ENCODE measurements at places on chromosomes 1 and 21. TPM values are rescaled to one million over a fixed set of nuclear protein-coding genes. Genes with fewer than 3 reads are reported as not detected.

Gene MAD2L2
- total RNA-seq: 53.8 TPM

Gene IFI6
- total RNA-seq: 6.1 TPM

Gene RUNX3
- total RNA-seq: not detected

Gene TMPRSS3
- 3.5 TPM for total RNA-seq

Gene ALX3
- total RNA-seq: not detected

Gene FCER1G
- 1.3 TPM for total RNA-seq

Gene DIPK1A
- total RNA-seq: 8.4 TPM

Gene EPHA10
- total RNA-seq: 0.58 TPM

Gene OBSCN
- total RNA-seq: 0.20 TPM

Gene GRHL3
- not detected for total RNA-seq

Gene KCNH1
- total RNA-seq: not detected

Gene SPOCD1
- total RNA-seq: 0.08 TPM

Gene PTCH2
- 0.60 TPM for total RNA-seq

Gene GORAB
- total RNA-seq: 9.2 TPM

Gene DIP2A
- 14.3 TPM for total RNA-seq

Gene ASCL5
- not detected for total RNA-seq

Gene PPFIA4
- not detected for total RNA-seq

Gene OR2T29
- total RNA-seq: not detected

Gene RBP7
- 2.0 TPM for total RNA-seq

Gene SLC2A5
- total RNA-seq: 0.04 TPM

Gene STYXL2
- not detected for total RNA-seq

Gene NOS1AP
- total RNA-seq: 3.3 TPM

Gene SOAT1
- total RNA-seq: 40.2 TPM

Gene PTAFR
- 0.27 TPM for total RNA-seq

Gene S100A7
- not detected for total RNA-seq

Gene NBL1
- 2.7 TPM for total RNA-seq

Gene CRNN
- not detected for total RNA-seq

Gene CLEC20A
- total RNA-seq: not detected

Gene C1QB
- total RNA-seq: not detected

Gene PLA2G2F
- not detected for total RNA-seq

Gene OR2T33
- not detected for total RNA-seq

Gene NEGR1
- total RNA-seq: not detected

Gene EXTL1
- total RNA-seq: 0.28 TPM

Gene ANKRD34A
- total RNA-seq: 0.14 TPM

Gene TMEM269
- 0.15 TPM for total RNA-seq

Gene TMEM52
- 12.9 TPM for total RNA-seq

Gene RAB3B
- total RNA-seq: 1.9 TPM

Gene KRTAP22-2
- total RNA-seq: not detected

Gene S100A5
- total RNA-seq: not detected

Gene PDZK1
- 46.4 TPM for total RNA-seq

Gene GJB3
- total RNA-seq: not detected

Gene FCN3
- not detected for total RNA-seq

Gene PADI1
- total RNA-seq: not detected

Gene OR2C3
- total RNA-seq: not detected

Gene IGSF3
- 0.11 TPM for total RNA-seq
